ELR (cell line): ENCODE measurements at places on chromosomes 5 and 9.

- no peak for DNase-seq
These were observed 66.9 kb downstream of the GRIN3A start for GRCh38 chr9:101671567-101671966.

GRCh38 chr9:75612205-75612604, 278.3 kb upstream of the PCSK5 start:
- DNase-seq = no peak

- no peak for DNase-seq
These were observed 48.0 kb downstream of the ZNF366 start for GRCh38 chr5:72459089-72459661.

DNA sequence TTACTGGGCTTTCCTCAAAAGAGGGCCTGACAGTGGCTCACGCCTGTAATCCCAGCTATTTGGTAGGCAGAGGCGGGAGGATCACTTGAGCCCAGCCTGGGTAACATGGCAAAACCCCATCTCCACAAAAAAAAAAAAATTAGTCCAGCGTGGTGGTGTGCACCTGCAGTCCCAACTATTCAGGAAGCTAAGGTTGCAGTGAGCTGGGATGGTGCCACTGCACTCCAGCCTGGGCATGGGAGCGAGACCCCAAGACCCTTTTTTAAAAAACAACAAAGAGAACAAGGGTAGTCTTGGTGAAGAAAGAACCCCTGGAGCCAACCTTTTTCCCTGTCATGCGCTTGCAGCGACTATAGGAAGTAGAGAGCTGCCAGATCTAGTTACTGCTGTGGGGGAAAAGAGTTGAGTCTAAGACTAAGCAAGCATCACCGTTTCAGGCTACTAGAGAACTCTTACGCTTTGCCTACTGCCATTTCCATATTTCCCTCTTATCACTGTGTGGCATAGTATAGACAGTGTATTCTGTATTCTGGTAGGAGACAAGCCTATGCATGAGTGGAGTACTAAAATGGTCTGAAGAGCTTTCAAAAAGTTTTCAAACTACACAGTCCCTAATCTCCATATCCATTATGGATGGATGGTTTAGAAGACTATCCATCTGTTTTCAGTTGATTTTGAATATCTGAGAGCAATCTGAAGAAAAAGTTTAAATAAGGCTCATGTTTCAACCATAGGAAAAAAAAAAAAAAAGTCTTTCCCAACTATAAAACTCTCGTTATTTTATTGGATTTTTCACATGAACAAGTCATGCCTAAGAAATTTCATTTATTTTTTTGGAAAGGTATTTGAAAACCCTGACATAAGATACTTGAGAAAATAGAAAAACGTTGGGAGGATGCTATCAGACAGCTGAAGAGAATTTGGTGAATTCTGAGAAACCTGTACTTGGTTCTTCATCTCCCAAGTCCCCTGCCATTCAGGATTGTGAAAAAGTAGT, 2.6 kb downstream of the C9orf40 start:
- no peak for DNase-seq

GRCh38 chr5:83764101-83764500, 43.4 kb upstream of the HAPLN1 start:
- DNase-seq = no peak

GRCh38 chr9:99133145-99133544, 28.2 kb downstream of the TGFBR1 start:
- no peak for DNase-seq

DNA sequence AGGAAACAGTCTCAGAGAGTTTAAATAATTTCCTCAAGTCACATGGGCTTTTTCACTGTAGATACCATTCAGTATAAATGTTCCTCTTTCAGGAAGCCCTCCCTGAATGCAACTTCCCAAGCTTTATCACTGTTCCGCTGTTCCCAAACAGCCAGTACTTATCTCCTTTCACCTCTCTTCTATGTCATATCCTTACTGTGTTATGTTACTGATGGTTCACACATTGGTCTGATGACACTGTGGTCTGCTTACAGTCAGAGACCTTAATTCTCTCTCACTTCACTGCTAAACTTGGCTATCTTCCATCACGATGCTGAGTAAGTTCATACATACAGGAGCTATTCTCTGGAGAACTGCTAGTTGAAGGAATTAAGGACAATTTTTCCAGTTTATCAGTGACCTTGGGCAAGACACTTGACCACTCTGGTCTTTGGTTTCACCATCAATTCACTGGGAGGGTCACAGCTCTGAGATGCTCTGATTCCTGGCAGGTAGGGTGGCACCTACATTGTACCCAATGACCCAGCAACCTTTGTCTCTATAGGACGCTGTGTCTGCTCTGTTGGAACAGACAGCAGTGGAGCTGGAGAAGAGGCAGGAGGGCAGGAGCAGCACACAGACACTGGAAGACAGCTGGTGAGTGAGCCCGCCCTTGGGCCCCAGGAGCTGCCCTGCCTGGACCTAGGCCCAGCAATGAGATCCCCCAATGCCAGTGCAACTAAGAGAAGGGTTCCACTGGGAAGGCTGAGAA, 42.1 kb upstream of the RARS1 start:
- DNase-seq = no peak

- DNase-seq = no peak
These were observed 35.8 kb downstream of the C5orf15 start for GRCh38 chr5:133932441-133933168.

DNA sequence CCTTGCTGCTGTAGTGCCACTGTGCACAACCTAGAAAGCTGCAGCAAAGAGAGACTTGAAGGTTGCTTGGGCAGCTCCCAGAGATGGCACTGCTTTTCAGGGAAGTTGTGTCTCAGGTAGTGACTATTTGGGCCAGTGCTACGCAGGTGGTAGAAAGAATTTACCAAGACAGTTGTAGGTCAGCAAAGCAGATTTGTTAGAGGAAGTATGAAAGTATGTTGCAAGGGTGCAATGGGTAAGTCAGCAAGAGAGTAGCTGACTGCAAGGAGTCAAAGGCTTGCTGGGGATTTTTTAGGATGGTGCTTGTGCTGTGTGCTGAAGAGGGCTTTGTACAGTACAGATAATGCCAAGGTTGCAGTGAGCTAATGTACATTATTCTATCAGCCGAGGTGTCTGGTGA, 33.5 kb upstream of the SPARC start:
- DNase-seq = no peak

DNA sequence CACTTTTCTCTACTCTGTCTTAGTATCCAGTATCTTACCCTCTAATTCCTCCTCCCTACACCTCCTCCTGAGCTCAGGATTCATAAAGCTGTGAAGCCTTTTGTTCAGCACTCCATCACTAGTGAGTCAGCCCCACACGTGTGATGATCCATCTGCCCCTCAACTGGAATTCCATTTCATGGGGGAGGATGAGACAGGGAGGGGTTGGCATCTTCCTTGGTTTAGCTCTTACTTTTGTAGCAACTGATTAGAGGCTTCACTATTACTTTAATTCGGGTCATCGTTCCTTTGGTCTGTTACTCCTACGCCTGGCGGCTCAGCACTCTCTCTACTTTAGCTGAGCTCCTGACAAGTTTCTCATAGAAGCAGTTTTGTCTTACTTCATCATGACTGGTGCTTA, 11.8 kb downstream of the BTNL8 start:
- peak; percentile 40 for DNase-seq

- DNase-seq = no peak
These were observed 181.0 kb downstream of the BNC2 start for GRCh38 chr9:16689351-16689938.

DNA sequence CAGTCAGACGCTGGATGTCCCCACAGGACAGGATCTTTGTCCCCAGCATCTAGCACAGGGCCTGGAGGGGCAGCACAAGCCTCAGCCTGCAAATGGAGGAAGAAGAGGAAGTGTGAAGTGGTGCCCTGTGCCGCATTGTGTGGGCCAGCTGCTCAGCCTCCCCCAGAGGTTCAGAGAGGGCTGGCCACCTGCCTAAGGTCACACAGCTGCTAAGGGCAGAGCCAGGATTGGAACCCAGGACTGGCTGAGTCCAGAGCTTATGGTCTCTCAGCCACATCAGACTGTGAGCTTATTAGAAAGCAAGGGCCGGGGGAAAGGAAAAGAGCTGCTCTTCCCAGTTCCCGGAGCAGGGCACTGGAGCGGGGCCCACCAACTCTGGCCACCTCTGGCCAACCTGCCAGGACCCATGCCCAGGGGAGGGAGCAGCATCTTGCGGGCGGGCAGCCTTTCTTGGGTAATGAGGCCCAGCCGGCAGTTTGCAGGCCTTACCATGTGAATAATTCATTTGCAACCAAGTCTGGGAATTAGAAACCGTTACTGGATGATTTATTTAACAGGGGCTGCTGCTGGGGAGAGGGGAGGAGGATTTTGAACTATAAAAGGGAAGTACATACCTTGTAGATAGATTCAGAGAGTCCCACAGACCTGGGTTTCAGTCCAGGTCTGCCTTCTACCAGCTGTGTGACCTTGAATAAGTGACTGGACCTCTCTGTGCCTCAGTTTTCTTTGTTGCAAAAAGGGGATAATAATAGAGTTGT, 11.6 kb upstream of the CRB2 start:
- DNase-seq = no peak

- no peak for DNase-seq
These were observed 56.4 kb downstream of the BARX1 start for GRCh38 chr9:93898502-93899426.

DNA sequence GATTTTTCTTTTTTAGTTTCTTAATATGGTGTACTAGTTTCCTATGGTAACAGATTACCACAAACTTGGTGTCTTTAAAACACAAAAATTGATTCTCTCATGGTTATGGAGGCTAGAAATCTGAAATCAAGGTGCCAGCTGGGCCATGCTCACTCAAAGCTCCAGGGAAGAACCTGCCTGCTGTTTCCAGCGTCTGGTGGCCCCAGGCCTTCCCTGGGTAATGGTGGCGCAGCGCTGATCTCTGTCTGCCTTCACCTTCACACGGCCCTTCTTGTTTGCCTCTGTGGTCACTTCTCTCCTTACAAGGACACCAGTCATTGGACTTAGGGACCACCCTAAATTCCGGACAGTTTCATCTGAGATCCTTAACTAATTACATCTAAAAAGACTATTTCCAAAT, 70.5 kb upstream of the GFPT2 start:
- DNase-seq = no peak

DNA sequence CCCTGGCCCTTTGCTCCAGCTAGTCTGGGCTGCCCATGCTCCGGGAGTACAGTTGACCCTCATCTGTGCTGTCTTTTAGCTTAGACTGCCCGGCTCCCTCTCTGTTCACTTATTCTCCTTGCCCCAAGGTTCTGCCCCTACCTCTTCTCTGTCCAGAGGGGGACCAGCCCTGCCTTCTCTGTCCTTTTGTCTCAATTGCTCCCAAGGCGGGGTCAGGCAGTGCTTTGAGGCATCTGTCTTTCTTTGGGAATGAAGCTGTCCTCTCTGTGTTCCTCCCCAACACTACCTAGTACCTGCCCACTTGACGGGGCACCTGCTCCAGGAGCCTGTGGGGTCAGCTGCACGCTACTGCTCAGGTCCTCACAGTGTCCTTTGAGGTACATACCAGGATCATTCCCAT, 59.3 kb downstream of the PSD2 start:
- no peak for DNase-seq

- DNase-seq = no peak
These were observed 410.7 kb downstream of the DMRTA1 start for GRCh38 chr9:22857316-22857715.

DNA sequence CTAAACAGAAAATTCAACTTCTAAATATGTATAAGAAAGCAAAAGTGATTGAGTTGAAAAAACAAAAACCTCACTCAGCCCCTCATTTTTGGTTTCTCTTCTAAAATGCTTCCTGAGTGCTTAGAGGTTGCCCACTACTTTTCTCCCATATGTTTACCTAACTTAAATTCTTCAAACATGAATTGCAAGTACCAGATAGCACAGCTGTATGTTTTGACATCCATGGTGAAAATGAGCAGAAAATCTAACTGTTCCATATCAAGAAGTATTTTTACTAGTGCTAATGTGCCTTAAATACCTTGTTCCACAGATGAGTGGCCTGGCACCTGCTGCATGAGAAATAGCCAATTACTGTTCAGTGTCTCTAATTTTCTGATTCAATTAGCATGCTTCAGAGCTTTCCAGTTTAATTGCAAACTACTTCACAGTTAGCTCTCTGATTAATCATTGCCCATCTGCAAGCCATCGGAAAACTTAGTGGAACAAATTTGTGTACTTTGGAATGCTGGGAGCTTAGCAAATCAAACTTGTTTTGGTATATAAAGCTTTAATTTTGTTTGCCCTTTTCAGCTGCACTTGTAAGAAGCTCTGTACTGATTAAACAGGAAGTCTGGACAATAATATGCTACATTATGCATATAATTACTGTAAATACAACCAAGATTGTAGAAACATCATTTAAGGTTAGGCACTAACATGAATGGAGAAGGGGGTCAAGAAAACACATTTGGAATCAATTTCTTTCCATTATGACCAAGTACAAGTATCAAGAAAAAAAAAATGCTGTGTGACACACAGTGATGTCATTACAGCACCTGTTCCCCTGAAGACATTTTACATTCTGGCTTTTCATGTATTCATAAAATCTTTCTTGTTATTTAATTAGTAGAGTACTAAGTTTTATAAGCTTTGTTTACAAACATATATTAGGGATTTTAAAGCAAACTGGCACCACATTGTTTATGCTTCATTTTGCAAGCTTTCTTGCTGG, 65.6 kb downstream of the POU5F2 start:
- DNase-seq = no peak

- DNase-seq = no peak
These were observed 1651.5 kb downstream of the EFNA5 start for GRCh38 chr5:106019261-106019660.

GRCh38 chr5:88881571-88881971, 1.4 kb downstream of the MEF2C start:
- DNase-seq = peak; percentile 14

- no peak for DNase-seq
These were observed 75.4 kb upstream of the S1PR3 start for GRCh38 chr9:88915916-88916315.

GRCh38 chr9:13330396-13331004, 51.0 kb upstream of the MPDZ start:
- DNase-seq = no peak

DNA sequence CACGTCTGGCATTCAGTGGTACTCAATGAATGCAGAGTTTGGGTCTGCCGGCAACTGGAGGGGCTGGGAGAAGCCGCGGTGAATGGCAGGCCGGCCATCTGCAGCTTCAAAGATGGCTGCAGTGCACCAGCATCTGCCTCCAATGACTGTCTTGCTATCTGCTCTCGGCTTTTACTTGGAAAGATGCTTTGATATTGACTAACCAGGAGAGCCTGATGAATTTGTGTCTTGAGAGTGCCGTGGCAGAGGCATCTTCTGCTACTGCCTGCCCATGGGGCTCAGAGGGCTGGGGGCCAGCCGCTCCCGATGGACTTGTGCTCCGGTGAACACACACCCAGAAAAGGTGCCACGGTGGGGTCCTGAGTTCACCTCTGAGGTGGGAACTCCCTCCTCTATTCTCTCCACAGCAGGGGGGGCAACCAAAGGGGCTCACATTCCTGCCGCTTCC, 164.5 kb downstream of the COL23A1 start:
- no peak for DNase-seq

- DNase-seq = no peak
These were observed 95.8 kb upstream of the CD180 start for GRCh38 chr5:67292201-67292940.
